DMS 273 treated with DMSO at 0.1 percent for 48 hours (cell line): ENCODE measurements at places on chromosomes 11 and 22.

- DNase-seq = no peak
Observed at GRCh38 chr22:45212306-45212709, 28.4 kb downstream of the KIAA0930 start.

- no peak for DNase-seq
Observed at GRCh38 chr11:35347173-35347878, 72.0 kb downstream of the SLC1A2 start.

GRCh38 chr22:30871391-30872284 is 96.9 kb downstream of the MORC2 start:
- no peak for DNase-seq

- DNase-seq = no peak
Observed at GRCh38 chr11:72732329-72732728, 19.9 kb downstream of the ARAP1 start.

- DNase-seq = no peak
Observed at GRCh38 chr11:74035264-74035663, 26.4 kb upstream of the UCP3 start.

DNA sequence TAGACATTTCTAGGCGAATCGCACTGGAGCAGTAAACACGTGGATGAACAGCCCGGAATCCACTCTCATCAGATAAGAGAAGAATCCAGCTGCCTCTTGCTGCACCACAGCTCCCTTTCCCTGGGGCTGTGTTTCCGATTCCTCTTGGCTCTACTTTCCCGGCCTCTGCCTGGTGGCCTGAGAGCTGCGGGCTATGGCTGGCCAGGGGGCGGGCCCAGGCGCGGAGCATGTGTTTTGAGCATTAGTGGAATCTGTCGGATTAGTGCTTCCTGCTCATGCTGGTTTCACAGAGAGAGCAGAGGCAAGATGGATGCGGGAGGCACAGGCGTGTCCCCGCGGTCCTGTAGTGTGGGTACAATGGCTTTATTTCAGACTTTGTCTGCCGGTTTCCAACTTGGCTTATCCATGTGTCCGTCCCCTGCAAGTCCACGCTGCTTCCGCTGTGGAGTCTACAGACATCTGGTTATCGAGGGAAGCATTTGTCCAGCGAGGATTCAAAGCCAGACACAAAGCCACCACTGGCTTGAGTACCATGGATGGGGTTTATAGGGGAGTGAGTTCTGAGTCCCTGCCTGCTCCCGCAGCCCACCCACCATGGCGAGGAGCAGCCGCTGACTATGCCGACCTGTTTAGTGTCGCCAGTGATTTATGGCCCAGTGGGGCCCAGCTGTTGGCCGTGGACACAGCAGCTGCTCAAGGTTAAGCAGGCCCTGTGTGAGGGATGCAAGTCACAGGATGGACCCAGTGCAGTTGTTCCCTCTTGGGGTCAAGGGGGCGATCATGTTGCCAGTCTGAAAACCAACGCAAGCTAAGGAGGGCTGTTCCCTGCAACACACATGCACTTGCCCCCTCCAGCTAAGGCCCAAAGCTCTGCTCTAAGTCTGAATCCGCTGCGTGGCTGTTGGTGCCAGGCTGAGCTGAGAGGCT is 43.3 kb upstream of the EP300 start:
- no peak for DNase-seq

DNA sequence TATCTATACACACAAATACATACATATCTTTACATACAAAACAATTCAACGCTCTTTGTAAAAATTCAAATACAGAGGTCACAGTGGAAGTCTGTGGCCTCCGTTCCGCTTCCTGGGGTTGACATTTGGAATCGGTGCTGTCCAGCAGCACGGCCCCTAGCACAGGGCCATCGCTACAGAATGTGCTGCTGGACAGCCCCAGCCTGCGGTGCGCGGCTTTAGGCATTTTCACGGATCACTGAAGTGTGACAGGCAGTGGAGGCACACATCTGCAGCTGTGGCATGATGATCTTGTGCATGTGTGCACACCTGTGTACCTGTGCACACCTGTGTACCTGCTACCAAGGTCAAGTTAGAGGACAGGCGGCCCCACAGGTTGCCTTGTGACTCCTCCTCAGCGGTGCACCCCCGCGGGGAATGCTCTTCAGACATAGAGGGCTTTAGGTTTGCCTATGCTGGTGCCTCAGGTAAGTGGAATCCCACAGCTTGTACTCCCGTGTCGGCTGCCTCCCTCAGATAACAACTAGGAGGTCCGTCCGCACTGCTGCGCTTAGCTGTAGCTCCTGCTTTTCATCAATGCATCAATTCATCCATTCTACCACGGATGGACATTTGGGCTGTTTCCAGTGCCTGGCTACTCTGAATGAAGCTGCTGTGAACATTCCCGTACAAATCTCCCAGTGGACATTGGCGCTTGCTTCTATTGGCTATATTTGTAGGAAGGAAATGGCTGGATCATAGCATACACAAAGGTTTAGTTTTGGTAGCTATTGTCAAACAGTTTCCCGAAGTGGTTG is 29.9 kb downstream of the GAL start:
- no peak for DNase-seq

DNA sequence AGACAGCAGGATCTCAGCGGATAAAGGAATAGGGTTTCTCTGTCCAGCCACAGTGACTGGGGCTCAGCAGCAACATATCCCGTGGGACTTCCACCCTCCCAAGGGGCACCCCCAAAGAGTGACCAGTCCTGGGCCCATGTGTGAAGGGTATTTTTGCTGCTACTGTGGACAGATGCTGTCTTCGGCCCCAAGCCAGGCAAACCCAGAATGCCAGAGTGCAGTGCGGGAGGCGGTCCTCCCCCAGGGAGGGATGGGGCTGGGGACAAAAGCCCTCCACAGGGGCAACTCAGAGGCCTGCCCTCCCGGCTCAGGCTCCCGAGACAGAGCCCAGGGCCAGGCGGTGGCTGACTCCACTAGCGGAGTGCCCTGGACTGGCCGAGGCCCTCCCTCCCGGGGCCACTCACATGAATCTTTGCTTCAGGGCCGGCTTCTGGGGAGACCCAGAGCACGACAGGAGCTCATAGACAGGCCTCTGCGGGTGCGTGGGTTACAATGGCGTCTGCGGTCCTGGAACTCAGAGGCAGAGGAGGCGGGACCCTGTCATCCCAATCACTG is 34.7 kb upstream of the WNT7B start:
- DNase-seq = no peak

DNA sequence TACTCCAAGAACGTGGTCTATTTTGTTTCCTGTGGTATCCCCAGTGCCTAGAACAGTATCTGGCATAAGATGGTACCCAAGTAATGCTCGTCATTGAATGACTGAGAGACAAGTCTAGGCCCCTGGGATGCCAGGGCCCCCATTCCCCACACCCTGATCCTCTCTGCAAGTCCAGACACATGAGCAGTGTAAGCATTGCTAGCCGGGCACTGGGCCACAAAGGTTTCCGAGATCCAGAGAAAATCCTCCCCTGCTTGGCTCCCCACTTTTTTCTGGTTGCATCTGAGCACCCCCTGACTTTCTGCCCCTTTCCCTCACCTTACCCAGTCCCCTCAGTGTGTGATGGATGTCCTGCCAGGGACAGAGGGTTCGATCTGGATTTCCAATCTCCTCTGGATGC is 160.1 kb upstream of the NECTIN1 start:
- no peak for DNase-seq

DNA sequence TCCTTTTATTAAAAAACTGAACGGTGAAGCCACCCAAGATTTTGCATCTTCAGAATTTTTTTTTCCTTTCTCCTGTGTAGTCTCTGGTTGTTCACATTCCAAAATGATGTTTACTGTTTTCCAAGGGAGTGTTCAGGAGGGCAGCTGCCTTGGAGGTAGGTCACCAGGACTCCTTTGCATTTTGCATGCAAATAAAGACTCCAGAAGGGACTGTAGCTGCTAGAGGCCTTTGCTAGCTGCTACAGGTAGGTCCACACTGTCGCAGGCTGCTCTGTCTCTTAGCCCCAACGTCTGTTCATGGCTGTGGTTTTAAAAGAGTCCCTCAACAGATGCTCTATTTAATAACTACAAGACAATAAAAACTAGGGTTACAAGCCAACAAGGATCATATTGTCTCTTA is 11.4 kb downstream of the CTSC start:
- no peak for DNase-seq

DNA sequence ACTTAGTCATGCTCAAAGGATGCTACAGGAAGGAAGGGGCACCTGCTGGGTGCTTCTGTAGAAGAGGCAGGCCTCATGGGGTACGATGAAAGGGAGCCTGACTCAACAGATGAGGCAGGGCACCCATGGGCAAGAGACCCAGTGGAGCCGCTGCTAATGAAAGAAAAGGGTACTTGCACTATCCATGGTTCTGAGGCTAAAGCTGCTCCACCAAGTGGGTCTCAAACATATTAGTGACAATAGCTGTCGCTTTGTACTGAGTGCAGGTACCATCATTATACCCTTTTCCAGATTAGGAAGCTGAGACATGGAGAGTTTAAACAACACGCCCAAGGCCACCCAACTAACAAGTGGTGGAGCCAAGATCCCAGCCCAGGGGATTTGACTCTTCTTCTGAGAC is 127.5 kb upstream of the SERPIND1 start:
- DNase-seq = no peak

DNA sequence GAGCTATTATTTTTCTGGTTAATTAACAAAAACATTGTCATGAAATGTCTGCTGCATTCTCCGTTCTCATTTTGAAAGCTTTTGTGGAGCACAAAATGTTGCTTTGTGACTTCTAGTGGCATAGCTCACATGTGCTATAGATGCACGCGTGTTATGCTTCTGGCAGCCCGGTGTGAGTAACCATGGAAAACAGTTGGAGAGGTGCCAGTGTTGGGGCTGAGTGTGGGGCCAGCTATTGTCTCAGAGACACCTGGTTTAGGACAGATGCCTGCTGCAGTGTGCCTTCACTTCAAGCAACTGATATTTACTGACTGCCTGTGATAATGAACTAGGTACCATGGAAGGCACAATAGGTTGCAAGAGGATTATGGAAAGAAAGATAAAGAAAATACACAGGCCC is 760.6 kb downstream of the NTM start:
- DNase-seq = no peak

GRCh38 chr11:103649401-103649895 is 387.0 kb upstream of the DDI1 start:
- no peak for DNase-seq

- DNase-seq = no peak
Observed at GRCh38 chr22:37345863-37346504, 63.7 kb downstream of the CYTH4 start.

GRCh38 chr22:18085188-18085587 is 7.4 kb downstream of the PEX26 start:
- no peak for DNase-seq

GRCh38 chr22:20568502-20569058 is 61.2 kb downstream of the MED15 start:
- DNase-seq = no peak

DNA sequence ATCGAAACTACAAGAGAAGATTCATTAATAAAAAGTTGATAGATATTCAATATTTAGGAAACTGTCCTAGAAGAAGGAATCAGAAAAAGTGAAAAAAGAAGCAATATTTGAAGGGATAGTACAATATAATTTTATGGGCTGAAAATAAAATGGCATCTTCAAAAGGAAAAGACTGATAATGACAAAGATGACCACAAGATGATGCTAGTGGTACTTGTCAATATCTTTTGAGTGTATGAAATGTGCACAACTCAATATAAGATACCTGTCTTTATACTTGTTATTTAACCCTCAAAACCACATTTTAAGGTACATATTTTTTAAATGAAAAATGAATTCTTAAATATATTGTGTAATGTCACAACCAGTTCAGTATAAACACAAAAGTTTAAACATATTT is 1059.6 kb upstream of the RAG2 start:
- no peak for DNase-seq

GRCh38 chr11:104573441-104573990 is 324.7 kb downstream of the CASP12 start:
- DNase-seq = no peak

- DNase-seq = no peak
Observed at GRCh38 chr22:45529971-45530575, 27.4 kb downstream of the FBLN1 start.

- no peak for DNase-seq
Observed at GRCh38 chr11:62179995-62180394, 10.0 kb upstream of the SCGB1D1 start.

DNA sequence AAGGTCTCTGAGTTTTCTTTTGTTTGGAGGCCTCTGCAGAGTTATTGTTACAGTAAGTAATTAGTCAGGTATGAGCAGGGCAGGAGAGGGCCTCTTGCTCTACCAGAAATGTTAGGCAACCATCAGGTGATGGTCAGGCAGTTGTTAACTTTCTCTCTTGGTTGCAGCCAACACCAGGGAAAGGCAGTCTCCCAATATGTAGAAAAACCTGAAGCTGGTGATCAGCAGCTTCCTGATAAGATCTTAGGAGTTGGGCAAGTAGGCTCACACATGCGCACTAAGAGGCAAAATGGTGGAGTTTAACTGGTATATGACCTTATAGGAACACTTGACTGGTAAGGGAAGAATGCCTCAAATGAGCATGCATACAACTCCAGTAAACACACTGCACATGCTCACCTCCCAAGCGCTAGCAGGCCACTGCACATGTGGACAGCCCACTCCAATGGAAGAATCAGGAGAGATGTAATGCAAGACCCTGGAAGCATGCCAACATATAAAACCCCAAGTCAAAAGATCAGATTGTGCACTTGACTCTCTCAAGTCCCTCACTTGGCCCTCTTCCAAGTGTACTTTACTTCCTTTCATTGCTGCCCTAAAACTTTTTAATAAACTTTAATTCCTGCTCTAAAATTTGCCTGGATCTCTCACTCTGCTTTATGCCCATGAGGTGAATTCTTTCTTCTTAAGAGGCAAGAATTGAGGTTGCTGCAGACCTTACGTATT is 23.7 kb upstream of the SLC35F2 start:
- DNase-seq = no peak

GRCh38 chr22:25125693-25126357 is 73.8 kb upstream of the CRYBB3 start:
- no peak for DNase-seq

- no peak for DNase-seq
Observed at GRCh38 chr11:70645537-70645936, 247.2 kb downstream of the CTTN start.

- DNase-seq = no peak
Observed at GRCh38 chr22:22591348-22592299, 32.6 kb upstream of the PRAME start.

- DNase-seq = no peak
Observed at GRCh38 chr11:64858467-64859263, 14.2 kb upstream of the CDC42BPG start.

- DNase-seq = no peak
Observed at GRCh38 chr11:48164836-48165235, 51.8 kb upstream of the OR4B1 start.

DNA sequence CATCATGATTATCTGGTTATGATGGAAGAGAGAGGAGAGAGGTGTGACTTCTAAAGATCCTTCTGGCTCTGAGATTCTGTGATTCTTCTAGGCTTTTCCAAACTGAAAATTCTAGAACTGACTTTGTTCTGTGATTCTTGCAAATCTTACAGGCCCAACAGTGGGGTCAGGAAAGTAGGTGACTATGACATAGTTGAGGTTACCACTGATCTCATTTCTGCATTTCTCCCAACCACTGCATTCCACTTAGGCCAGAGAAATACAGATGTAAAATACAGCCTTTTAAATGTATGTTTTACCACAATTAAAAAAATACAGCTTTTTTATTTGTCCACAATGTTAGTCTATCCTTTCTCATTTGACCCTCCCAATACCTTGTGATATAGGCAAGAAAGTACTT is 83.7 kb downstream of the STIM1 start:
- DNase-seq = no peak
